ENCODE measurements at places on chromosomes 2 and 18.

DNA sequence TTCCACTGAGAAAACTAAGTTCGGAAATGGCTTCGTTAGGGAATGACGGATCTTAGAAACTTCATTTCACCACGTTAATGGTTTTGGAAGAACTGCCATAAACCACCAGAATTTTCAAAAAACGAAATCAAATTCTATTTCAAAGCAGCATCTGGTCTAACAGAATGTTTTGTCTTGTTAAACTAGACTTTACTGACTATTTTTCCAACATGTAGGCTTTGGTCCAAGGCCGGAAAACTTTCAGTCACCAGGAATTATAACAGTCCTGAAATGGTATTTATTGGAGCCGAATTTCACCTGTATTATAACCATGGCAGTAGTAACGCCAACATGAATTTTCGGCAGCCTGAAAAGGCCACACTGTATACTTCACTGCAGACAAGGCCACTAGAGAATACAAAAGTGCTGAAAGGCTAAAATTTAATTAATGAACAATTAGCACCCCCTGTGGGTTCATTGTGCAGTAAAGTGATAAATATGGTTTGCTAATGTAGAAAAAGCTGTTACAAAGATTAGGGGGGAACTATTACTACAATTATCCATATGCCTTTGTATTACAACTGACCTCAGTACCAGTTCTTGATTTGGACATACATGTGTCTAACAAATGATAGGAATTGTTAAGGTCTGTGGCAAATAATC is 116.4 kb downstream of the ZNF521 start:
- no peak for DNase-seq

DNA sequence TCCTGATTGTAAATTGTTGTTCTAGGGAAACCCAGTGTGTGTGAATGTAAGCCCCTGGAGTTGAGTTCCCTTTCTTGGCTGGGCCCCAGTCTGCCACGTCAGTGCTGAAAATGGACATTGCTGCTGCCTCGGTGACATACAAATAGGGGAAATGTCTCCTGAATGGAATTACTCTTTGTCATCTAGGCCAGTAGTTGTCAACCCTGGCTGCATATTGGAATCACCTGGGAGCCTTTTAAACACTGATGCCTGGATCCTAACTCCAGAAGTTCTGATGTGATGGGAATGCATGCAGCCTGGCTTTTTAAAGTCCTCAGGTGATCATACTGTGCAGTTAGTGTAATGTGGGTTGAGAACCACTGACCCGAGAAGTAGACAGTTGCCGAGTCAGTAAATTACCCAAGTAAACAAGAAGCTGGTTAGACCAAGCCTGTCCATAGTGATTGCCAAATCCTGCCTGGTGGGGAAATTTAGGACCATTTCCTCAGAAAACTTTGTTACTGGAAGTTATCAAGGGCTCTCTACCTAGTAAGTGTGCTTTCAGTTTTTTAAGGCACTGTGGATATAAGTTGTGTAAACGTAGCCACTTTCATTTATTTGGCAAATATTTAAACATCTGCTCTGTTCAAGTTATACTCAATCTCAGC is 27.6 kb upstream of the IL1R1 start:
- no peak for DNase-seq

- DNase-seq: no peak
These were observed 103.7 kb downstream of the RBMS1 start for GRCh38 chr2:160389875-160390274.

DNA sequence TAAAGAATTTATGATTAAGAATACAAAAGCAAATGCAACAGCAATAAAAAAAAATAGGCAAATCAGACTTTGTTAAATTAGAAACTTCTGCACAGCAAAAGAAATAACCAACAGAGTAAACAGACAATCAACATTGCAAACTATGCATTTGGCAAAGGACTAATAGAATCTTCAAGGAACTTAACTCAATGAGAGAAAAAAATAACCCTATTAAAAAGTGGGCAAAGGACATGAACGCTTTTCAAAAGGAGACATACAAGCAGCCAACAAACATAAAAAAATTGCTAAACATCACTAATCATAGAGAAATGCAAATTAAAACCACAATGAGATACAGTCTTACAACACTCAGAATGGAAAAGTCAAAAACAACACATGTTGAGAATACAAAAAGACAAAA is 166.0 kb upstream of the DSEL start:
- DNase-seq: no peak

DNA sequence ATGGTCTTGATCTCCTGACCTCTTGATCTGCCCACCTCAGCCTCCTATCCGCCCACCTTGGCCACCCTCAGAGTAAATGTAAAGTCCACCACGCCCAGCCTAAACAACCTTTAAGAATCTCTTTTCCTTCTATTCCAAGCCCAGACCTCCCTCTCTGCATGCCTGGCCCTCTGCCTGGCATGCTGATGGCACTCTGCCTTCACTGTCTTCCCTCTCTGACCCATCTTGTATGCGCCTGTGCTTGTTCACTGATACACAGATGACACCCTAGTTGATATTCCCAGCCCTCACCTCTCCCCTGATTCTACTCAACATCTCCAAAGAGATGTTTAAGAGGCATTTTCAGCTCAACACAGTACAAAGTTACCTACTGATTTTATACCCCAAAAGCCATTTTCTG is 466.8 kb upstream of the MEX3C start:
- DNase-seq: no peak

DNA sequence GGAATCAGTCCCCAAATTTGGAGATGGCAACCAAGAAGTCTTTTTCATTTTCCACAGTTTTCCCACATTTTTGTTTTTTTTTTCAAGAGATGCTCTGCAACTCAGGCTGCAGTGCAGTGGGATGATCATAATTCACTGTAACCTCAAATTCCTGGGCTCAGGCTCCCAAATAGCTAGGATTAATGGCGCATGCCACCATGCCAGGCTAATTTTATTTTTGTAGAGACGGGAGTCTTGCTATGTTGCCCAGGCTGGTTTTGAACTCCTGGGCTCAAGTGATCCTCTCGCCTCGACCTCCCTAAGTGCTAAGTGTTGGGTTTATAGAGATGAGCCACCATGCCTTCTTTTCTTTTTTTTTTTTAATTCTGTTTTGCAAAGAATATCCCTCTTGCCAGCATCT is 35.2 kb downstream of the PCBP1 start:
- DNase-seq: no peak

GRCh38 chr2:119862127-119862889 is 102.6 kb downstream of the PTPN4 start:
- no peak for DNase-seq

DNA sequence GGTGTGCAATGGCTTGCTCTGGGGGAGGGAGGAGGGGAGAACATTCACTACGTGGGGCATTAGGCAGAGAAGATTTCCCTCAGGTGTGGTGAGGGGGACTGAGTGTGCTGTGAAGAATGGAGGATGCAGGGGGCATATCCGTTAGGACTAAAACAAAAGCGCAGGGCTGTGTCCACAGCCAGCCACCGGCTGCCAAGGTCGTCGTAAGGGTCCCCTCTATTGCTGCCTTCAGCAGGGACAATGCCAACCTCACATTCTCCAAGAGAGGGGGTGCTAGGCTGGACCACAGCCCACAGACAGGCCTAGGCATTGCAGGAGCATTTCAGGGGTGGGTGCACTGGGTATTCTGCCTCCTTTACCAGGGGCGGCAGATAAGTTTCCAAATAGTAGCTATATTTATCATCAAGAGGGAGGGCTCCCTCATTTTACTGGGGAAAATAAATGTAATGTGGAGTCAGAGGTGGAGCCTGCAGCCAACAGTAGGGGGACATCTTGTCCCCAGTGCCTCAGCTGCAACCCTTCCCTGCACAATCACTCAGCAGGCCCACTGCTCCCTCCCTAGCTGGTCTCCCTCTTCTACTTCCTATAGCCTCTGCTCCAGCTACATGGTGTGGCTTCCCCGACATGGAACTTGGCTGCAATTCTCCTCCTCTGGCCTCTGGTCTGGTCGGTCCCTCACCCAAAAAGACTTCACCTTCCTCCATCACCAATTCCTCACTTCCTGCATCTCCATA is 74.9 kb upstream of the OTOF start:
- no peak for DNase-seq

- no peak for DNase-seq
These were observed 3.9 kb downstream of the ERICH2 start for GRCh38 chr2:170774074-170774473.

GRCh38 chr2:220370764-220371163 is 743.3 kb downstream of the SLC4A3 start:
- DNase-seq: no peak

- no peak for DNase-seq
These were observed 11.0 kb upstream of the RAB31 start for GRCh38 chr18:9697121-9697520.

GRCh38 chr2:109201465-109202327 is 72.7 kb downstream of the SH3RF3 start:
- no peak for DNase-seq

DNA sequence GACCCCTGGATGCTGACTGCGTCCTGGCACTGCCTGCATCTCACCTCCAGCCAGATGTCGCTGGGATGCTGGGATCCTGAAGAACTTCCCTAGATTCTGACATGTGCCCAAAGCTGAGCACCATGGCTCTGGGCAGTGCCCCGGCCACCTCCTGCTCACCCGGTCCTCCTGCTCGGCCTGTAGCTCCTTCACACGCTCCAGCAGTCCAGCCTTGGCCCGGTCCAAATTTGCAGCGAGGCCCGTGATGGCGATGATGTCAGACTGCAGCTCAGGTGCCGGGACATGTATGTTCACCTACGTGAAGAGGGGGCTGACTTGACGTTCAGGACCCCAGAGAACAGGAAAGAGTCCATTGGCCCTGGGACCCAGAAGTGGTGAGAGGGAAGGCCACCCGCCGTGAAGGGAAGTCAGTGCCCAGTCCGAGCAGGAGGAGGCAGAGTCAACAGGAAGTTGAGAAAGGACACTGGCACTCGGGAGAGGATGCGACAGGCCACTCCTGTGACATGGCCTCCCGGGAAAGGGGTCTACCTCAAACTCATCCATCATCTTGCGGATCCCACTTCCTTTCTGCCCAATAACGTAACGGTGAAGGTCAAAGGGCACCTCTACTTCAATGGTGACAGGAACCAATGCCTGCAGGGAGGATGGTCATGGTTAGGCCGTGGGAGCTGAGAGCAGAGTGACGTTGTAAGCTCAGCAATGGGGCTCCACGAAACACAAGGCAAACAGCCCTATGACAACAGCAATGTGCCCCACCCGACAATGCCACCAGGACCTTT is 46.7 kb downstream of the ANO7 start:
- no peak for DNase-seq

- no peak for DNase-seq
These were observed 32.2 kb downstream of the FAM178B start for GRCh38 chr2:96954011-96954846.

DNA sequence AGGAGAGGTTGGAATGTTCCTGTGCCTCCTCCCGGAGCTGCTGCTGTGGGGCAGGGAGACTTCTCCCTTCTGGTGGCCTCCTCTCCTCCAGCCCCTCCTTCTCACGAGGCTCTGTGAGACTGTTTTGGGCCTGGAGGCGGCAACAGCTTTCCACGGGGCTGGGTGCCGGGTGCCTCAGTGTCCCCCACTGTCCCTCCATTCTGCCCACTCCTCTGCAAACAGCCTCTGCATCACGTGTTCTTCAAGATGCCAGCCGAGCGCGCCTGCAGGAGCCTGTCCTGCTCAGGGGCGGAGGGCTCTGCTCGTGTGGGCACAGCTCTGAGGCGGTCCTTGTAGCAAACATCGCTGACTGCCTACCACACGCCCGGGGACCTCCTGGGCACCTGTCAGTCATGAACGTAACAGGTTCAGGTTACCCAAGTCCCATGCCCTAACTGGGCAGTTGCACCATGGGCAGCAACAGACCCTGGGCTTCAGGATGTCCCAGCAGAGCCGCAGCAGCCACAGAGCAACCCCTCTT is 70.8 kb downstream of the RRM2 start:
- no peak for DNase-seq

DNA sequence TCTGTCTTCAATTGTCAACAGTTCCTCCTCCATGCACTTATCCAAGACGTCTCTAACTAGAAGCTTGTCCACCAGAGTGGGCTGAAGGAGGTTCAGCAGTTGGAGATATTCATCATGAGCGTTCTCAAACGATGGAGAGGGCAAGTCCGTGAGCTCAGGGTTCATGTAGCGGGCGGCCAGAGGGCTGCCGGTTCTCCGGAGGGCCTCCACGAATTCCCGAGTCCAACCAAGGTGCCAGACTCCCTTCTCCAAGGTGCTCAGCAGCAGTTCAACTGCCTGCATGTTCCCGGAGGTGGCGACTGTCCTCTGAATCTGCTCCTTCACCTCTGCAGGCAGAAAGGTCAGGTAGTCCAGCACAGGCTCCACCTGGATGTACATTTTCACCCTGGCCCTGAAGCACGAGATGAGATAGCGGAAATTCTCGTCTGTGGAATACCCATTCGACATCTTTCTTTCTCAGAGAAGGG is 590 bp downstream of the IFIH1 start:
- DNase-seq: peak; percentile 27
